Activated T-cell treated with anti-CD3 and anti-CD28 coated beads, Interleukin-2, amount 50 U/mL, for 4 hours (primary cell): ENCODE measurements at places on chromosomes 7 and 10. TPM values are rescaled to one million over a fixed set of nuclear protein-coding genes. Genes with fewer than 3 reads are reported as not detected.

The NKX2-3 gene
- total RNA-seq = not detected

- DNase-seq = no peak
Observed at GRCh38 chr10:24208661-24209431, at the start of gene KIAA1217. Gene KIAA1217, plus strand, starts transcription at chr10:24209138. Its CDS starts 56 bp downstream, at chr10:24209194.

The PNLIPRP3 gene
- not detected for total RNA-seq

The GNG11 gene
- total RNA-seq = 0.05 TPM

- no peak for DNase-seq
Observed at GRCh38 chr7:145698526-145699262, 417.9 kb upstream of the CNTNAP2 start.

DNA sequence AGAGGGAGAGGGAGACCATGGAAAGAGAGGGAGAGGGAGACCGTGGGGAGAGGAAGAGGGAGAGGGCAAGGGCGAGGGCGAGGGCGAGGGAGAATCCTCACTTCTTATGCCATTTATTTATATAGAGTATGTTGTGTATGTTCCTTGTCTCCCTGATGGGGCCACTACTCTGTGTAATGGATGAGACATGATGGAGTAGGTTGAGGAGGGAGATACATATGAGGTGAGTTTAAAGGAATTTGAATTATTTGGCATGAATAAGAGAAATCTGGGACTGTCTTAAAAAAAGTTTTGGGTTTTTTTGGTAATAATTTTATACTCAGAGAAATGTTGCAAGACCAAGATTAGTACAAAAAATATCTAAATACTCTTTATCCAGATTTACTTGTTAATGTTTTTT is 20.1 kb downstream of the CCSER2 start:
- no peak for DNase-seq

The MEOX2 gene
- total RNA-seq = not detected

GRCh38 chr7:157012113-157012547 is 1.7 kb upstream of the MNX1 start:
- DNase-seq = no peak
